NCI-H146 (cell line): ENCODE measurements at places on chromosomes 3 and 15.
A peak's percentile ranks its signal among the peaks of the same experiment; 100 is the strongest.

- DNase-seq, result no peak
Measured at GRCh38 chr15:45871121-45871855, 236.5 kb downstream of the SQOR start.

GRCh38 chr3:188123170-188123905, 30.6 kb upstream of the LPP start:
- no peak for DNase-seq

DNA sequence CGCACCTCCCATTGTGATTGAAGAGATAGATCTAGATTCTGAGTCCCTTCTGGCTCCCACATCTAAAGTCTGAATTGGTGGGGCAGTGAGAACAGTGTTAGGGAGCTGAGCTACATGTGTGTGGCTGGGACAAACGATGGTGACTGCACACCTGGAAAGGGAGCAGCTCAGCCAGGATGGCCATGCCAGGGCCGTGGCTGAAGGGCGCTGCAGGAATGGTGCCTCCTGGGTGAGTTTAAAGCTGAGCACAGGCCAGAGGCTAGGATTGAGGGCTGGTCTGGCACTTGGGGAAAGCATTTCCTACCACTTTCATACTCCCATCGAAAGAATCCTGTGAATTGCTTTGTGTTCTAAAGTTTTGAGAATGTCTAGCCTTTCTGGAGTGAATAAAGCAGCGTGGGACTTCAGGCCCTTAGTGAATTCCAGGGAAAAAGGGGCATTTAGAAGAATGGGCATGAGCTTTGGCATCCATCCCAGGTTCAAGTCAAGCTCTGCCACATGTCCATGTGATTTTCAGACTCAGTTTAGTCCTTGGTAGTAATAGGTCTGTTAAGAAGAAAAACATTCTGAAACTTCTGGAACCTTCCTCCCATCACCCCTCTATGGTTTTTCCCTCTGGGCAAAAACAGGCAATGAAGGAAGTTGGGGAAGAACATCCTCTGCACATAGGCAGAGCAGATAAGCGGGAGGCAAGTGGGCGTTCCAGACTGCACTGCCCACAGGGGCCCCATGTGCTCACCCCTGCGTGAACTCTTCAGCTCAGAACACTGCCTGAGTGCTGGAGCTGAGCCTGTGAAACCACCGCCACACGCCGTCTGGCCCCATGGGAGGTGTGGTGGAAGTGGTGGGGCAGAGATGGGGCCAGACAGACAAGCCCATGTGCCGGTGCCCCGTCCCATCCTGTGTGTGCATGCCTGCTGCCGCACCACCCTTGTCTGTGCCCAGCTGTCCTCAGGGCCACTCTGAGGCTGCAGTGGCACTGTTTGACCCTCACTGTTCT, 12.9 kb upstream of the CPNE9 start:
- no peak for DNase-seq

DNA sequence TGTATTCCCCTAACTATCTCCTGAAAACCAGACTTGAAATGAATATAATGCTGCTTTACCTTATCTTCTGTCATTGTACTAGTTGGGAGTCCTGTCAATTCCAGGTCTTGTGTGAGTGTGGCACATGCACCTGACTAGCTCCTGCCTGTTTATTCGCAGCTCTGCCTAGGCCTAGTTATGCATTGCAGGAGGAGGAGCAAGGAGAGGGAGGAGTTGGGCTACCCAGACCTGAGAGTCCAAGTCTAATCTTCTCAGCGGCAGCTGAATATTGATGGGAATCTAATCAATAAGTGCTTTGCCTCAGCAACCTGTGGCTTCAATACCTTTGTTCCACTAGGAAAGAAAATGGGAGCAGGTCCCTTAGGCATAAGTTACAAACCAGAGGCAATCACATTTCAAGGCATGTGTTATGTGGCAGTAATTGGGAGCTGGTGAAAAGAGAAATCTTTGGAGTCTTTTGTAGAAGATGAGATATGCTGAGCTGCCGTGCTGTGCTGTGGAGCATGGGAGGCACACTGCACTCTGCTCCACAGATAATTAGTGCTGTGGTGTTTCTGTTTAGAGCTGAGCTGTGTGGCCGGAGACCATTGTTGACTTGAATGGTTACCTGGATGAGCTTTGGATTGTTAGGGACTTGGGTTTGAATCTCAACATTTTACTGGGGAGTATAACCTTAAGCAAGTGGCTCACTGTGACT, at the start of gene SLC2A2:
TSS of gene SLC2A2 (minus strand) at position 124 of the 697 bp plus-strand sequence. CDS start at position 74, 50 bp downstream.
- DNase-seq, result no peak

GRCh38 chr3:4862973-4863372, 116.3 kb upstream of the BHLHE40 start:
- DNase-seq, result no peak

- no peak for DNase-seq
Measured at GRCh38 chr15:65805019-65805745, 13.1 kb upstream of the DENND4A start.

- DNase-seq, result no peak
Measured at GRCh38 chr15:90396321-90396720, 8.3 kb downstream of the IQGAP1 start.

DNA sequence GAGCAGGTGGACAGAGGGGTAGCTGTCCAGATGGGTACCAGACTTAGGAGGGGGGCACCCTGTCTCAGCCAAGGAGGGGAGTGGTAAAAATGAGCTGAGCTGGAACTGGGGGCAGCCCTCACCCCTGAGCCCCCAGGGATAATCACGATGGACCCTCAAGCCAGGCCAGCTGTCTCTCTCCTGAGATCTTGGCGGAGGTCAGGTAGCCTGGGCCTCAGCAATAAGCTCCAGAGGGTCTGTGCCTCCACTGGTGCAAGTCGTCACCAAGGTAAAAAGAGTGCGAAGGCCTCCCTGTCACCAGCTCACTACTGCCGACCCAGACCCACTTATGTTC, 5.1 kb downstream of the SLC38A3 start:
- no peak for DNase-seq

- DNase-seq, result no peak
Measured at GRCh38 chr3:50127251-50127691, 27.9 kb upstream of the SEMA3F start.

DNA sequence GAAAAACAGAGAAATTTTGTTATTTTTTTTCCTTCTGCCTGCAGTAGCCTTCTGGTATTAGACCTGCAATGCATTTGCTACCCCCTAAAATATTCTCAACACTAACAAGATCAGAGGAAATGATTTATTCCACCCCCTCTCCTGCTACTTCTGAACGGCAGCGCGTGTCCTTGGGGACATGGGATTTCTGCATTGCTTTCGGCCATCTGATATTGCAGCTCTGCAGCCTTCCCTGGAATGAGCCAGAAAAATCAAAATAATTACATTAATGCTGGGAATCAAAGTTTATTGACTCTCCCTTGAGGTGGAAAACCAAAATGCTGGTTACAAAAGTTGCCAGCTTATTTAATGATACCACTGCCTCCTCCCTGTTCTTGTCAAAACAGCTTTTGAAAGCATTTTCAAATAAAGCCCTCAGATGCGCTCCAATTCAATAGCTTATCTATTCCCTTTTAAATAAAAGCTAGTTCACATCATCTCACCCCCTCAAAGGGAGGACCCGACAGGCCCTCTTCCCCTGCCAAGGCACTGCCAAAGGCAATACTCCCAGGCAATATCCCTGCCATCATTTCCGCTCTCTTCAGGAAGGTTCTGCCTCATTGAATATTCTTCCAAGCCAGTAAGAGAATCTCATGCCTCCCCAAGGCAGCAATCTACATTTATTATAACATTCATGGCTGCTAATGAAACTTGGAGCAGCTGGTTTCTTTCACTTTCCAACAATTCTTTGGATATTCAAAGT, 96.6 kb downstream of the FHIT start:
- DNase-seq, result no peak

- peak; percentile 68 for DNase-seq
Measured at GRCh38 chr3:14780927-14781507, 37.7 kb upstream of the FGD5 start.

GRCh38 chr15:99722406-99722805, 10.8 kb downstream of the LYSMD4 start:
- no peak for DNase-seq

DNA sequence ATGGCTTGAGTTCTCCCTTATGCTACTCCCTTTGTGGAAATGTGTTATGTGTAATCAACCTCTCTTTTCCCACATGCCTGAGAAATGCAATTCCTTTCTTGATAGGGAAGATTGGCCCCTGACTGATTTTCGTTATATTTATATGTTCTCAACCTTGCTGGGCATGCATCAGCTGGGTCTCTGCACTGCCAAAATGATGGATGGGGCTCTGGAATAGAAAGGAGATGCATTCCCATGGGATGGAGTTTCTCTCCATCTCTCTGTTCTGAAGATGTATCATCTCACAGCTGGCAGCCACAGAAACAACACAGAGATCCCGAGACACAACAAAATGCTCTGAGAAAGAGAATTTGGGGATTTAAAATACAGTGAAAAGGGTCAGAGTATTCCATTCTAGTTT, 327.7 kb upstream of the LMCD1 start:
- DNase-seq, result no peak

DNA sequence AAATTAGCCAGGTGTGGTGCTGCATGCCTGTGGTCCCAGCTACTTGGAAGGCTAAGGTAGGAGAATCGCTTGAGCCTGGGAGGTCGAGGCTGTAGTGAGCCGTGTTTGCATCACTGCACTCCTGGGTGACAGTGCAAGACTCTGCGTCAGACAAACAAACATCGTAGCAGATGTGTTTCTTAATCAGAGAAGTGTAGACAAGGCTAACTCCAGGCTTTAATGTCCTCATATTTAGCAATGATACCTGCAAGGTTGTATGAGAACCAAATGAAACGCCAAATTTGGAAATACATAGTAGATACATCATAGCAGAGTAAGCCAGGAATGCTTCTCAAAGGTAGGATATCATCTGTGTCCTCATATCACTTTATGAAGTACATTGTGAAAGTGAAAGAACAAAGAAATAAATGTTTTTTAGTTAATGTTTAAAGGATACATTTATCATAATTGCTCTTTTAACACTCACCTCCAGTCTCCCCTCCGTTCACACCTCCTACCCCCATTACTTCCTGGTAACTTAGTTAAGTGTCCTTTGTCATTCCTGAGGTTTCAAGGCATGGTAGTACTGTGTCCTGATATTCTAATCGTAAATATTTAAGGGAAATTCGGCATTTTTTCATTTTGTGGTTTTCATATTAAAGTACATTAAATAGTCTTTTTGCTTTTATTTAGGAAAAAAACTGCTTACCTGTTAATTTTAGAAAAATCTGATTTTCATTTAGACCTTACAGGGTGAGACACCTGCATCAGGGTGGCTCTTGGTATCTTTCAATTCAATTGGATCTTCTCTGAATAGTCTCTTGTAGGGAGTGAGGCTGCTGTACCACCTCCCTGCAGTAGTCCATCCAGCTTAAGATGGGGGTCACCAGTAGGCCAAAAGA, 96.1 kb downstream of the OPA1 start:
- DNase-seq, result no peak

GRCh38 chr3:194245975-194246561, 105.1 kb downstream of the CPN2 start:
- DNase-seq, result no peak

- DNase-seq, result no peak
Measured at GRCh38 chr3:187758318-187758955, 13.2 kb upstream of the BCL6 start.
